ENCODE measurements at places on chromosomes 3 and 15.
A peak's percentile ranks its signal among the peaks of the same experiment; 100 is the strongest.

- no peak for DNase-seq
Measured at GRCh38 chr3:119809249-119810017, 27.5 kb downstream of the NR1I2 start.

DNA sequence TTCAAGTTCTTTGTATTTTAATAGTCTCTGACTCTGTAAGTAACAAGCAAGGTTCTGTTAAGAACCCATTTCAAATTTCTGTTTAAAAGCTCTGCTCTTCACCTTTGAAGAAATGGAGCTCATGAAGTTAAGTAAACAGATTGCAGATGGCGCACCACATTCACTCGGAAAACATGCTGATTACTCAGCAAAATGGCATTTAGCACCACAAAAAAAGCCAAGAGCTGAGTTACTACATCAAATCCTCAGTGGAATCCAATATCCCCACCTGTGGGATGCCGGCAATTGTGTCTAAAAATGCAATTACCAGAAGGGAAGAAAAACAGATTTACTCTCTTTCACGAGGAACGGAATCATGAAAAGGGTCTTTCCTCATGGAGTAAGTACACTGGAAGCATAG, 758.0 kb downstream of the NTRK3 start:
- DNase-seq: no peak

DNA sequence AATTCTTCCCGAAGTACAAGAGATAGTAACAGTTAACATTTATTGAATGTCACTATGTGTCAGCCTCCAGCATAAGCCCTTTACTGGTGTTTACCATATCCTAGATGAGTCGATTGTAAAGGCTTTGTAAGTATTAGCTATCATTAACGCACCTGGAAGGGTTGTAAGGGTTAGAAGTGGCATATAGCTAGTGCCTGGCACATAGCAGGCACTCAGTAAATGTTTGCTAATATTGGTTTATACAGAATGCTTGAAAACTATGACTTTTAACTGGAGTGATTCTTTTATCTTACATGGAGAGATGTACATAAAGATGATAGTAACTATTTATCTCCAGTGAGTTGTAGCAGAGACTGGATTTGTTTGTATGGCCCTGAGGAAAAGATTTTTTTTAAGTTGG, 46.3 kb upstream of the ATP11B start:
- no peak for DNase-seq

DNA sequence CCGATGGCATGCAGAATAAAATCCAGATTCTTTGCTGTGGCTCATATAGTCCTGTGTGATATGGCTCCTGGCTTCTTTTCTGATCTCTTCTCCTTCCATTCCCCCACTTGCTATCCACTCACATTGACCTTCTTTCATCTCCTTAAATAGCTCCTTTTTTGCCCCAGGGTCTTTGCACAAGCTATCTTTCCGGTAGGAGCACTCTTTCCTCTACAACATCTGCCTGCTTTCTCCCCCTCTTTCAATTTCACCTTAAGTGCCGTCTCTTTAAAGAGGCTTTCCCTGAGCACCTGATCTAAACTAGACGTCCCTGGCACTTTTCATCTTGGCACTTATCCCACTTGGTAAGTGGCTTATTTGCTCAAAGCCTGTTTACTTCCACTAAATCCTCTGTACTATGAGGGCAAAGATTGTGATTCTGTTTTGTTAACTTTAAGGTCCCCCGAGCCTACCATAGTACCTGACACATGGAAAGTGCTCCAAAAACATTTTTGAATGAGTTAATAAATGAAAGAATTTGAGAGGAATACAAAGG, 323.3 kb upstream of the TLE3 start:
- DNase-seq: no peak

- DNase-seq: no peak
Measured at GRCh38 chr3:160098261-160098908, 109.8 kb downstream of the IL12A start.

DNA sequence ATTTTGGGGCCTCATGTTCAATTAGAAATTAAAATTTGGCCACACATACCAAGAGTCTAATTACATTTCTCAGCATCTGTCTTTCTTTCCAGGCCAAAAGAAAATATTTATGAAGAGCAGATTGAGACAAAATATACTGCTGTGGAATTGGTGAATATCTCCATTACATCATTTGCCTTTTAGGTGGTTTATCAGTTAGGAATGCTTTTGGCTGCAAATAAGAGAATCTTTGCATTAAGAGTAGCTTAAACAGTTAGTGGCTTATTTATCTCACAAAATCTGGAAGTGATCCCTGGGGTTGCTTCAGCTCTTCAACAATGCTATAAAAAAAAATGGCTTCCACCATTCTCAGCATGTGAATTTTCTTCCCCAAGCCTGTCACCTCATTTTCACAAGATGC, 308.7 kb downstream of the MAGI1 start:
- DNase-seq: no peak

GRCh38 chr3:172869368-172869771, 118.8 kb downstream of the ECT2 start:
- no peak for DNase-seq

GRCh38 chr3:169579116-169579710, 84.3 kb downstream of the MECOM start:
- DNase-seq: no peak

GRCh38 chr3:193915613-193916012, 220.3 kb upstream of the HES1 start:
- DNase-seq: no peak

DNA sequence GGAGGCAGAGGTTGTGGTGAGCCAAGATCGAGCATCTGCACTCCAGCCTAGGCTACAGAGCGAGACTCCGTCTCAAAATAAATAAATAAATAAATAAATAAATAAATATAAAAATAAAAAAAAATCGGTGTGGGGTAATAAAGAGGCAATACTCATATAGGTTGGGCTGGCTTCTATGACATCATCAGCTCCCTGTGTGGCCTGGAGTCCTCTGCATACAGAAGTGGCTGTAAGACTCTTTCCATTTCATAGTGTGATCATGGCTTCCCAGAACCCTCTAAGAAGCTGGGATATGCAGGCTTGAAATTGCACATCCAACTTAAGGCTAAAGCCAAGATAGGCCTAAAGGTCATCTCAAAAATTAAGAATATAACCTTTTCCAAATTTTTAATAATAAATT, 101.6 kb downstream of the ZIC4 start:
- no peak for DNase-seq

GRCh38 chr3:159950156-159950898, 38.3 kb upstream of the IL12A start:
- DNase-seq: no peak

- no peak for DNase-seq
Measured at GRCh38 chr3:56899851-56900250, 98.1 kb upstream of the ARHGEF3 start.

GRCh38 chr3:185677146-185677829, 91.2 kb downstream of the SENP2 start:
- DNase-seq: no peak

DNA sequence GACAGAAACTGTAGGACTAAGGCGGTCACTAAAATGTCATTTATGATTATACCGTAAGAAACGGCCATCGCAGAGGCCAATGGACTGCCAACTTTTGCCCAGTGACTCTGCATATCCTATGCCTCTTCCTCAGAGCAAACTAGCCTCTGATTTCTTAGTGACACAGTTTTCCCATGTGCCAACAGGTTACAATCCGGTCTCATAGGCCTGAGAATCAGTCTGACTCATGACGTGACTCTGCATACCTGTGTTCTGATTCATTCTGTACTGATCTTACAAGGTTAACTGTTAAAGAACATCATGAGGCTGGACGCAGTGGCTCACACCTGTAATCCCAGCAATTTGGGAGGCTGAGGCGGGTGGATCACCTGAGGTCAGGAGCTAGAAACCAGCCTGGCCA, 17.8 kb downstream of the RUBCN start:
- DNase-seq: no peak

- DNase-seq: no peak
Measured at GRCh38 chr3:32004113-32004765, 22.7 kb downstream of the ZNF860 start.

DNA sequence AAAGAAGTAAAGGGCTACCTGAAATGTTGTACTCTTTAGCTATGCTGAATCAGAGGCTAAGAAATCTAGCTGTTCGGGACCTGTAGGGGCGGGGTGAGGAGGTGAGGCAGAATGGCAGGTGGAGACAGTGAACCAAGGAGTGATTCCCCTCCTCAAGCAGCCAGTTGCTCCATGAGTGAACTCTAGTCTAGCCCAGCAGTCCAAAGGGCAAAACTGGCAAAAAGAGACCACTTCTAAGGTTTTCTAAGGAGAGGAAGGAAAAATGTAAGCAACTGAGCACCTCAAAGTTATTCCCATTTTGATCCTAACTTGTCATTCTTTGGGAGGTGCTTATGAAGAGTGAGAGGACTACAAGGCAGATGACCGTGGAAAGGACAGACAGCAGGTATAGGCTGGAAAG, 19.3 kb upstream of the TOPAZ1 start:
- DNase-seq: no peak

DNA sequence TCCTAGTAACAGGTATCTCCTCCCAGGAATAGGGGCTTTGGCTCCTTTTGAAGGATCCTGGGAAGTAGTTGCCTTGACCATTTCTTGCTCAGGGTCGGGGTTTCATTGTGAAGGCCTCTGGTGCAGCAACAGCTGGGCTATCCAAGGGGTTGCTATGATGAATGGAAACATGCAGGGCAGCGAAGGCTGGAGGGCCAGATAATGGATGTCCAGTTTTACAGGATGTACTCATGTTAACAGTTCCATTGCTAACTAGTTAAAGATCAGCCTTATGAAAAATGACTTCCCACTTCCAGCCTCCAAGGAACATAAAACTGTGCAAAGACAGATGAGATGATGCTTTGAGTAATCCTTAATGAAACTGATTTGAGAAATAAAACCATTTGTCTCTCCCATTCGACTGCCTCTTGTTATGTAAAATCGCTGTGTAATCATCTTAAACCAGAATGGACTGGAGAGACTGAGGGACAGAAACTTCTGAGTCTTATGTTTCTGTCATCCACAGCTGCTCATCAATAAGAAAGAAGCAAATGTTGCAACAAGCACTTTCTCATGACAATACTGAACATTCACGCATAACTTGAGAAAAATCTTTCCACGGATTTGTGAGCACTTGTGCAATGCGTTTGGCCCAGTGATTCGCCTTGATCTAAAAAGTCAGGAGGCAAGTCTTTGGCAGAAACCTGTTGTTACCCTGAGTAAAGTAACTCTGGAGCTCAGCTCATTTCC, 473.5 kb upstream of the RGMA start:
- no peak for DNase-seq

GRCh38 chr3:34008191-34008590, 209.8 kb downstream of the PDCD6IP start:
- DNase-seq: no peak

- DNase-seq: no peak
Measured at GRCh38 chr3:126480206-126480605, 4.5 kb upstream of the ZXDC start.

GRCh38 chr15:66842710-66843441, 140.8 kb downstream of the SMAD6 start:
- DNase-seq: no peak

DNA sequence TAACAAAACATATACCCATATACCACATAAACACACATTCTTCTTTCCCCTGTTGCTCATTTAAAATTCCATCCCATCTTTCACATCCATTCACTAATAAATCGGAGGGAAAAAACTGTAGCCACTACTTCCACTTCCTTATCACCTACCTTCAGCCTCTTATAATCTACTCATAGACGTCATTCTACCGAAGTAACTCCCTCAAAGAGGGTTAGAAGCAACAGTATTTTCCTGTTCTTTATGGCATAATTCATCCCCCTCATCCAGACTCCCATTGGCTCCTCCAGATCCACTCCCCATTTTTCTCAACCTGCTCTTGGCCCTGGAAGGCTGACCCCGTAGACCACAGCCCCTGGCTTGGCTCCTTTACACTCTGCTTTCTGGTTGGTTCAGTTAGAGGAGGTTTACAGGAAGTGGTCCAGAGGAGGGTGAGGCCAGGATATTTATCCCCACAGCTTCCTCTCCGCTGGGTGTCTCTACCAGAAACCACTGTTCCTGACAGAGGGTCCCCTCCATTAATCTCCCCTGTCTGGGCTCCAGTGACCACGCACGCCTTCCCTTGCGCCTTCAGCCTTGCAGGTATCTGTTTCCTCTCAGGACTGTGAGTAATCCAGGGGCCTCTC, 46.3 kb downstream of the FMN1 start:
- no peak for DNase-seq

GRCh38 chr3:184186902-184187207, 856 bp downstream of the ABCF3 start:
- no peak for DNase-seq

DNA sequence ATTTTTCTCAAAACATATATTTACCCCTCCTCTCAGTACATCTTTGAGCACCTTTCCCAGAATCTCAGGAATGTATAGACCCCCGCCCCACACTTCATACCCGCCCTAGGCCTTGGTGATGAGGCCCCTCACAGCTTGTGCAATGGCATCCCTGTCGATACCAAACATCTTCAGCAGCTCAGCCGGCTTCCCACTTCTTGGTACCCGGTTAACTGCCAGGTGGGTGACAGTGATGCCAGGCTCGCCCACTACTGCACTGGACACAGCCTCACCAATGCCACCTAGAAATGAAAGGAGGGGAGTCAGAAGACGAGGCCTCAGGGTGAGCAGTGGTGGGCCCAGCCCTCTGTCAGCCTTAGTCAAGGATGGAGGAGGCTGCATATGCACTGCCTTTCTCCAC, 30.2 kb downstream of the TKT start:
- no peak for DNase-seq

DNA sequence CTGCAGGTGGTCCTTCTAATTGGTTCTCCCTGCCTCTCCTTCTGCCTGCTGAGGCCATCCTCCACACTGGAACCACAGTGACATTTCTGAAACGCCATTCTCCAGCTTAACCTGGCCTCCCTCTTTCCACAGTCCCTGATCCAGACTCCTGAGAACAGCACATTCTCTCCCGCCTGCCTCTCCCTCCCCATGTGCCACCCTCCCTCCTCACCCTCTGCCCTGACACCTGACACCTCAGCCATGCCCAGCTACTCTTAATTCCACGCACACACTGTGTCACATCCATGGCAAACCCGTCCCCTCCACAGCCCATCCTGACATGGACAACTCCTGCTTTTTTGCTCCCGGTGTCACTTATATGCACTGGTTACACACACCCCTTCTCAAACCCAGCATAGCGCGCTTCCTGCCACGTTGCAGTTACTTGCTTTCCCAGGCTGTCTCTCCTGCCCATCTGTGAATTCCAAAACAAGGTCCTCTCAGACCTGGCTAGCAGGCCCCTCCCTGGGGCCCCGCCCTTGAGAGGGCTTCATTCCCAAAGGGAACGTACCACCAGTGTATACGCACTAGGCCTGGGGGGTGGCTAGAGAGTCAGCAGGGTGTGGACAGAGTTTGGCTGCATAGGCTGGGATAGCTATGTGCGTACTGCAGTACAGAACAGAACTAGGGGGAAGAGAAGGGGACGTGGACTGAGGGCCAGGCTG, 92.7 kb upstream of the BLM start:
- DNase-seq: no peak

GRCh38 chr15:52078876-52079700, 33.5 kb downstream of the BCL2L10 start:
- DNase-seq: peak; percentile 91

GRCh38 chr3:187063286-187064121, 75.8 kb downstream of the RPL39L start:
- no peak for DNase-seq

- no peak for DNase-seq
Measured at GRCh38 chr3:126105691-126106187, 21.8 kb upstream of the SLC41A3 start.

GRCh38 chr3:69330891-69331400, 54.9 kb downstream of the FRMD4B start:
- DNase-seq: no peak

- DNase-seq: no peak
Measured at GRCh38 chr15:100229181-100230163, 112.3 kb downstream of the ADAMTS17 start.

GRCh38 chr15:25761971-25762662, 101.0 kb downstream of the ATP10A start:
- DNase-seq: no peak

Data from stimulated activated CD4-positive, alpha-beta T cell treated with anti-CD3 and anti-CD28 coated beads, Interleukin-4, amount 100 ng/mL, for 48 hours (primary cell).